Left renal pelvis (tissue), 4 donors: ENCODE measurements at places on chromosomes 2 and 18.
A peak's percentile ranks its signal among the peaks of the same experiment; 100 is the strongest.

DNA sequence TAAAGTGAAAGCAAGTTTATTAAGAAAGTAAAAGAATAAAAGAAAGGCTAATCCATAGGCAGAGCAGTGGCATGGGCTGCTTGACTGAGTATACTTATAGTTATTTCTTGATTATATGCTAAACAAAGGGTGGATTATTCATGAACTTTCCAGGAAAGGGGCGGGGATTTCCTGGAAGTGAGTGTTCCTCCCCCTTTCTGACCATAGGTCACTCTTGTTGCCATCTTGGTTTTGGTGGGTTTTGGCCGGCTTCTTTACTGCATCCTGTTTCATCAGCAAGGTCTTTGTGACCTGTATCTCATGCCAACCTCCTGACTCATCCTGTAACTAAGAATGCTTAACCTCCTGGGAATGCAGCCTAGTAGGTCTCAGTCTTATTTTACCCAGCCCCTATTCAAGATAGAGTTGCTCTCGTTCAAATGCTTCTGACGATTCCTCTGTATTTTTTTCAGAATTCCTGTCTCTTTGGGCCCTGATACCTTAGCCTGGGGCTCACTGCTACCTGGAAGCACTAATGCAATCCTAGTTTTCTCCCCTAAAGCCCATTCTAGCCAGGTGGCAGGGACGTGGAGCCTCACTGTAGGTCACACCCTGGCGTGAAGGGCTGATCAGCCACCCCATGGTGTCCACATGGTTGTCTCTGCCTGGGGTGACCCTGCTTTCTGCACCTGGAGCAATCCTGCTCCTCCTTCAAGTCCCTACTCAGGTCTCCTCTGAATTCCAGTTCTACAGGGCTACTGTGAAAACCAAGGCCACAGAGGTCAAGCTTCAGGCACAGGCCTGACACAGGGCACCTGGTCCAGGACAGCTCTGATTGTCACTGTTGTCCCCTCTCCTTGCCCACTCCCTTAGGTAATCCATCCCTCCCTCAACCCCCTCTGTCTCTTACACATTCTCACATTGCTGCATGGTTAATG, 6.0 kb upstream of the SLC35F6 start:
- DNase-seq, result no peak

DNA sequence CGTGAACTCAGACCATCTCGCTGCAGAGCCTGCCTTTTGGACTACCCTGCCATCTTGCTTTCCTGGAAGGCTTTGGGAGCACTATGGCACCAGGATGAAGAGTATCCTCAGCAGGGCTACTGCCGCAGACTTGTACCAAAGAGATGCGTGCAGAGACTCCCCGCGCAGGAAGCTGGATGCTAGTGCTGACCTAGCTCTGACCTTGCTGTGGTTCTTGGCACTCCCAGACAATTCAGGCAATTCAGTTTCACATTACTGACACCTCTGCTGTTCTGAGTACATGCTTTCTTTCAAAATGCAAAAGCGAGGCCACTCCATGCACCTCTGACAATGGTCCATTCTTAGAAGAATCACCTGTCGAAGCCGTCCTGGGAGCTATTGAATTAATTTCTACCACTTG, 251.5 kb upstream of the MEX3C start:
- no peak for DNase-seq

GRCh38 chr2:237786936-237787335, 11.6 kb upstream of the RBM44 start:
- no peak for DNase-seq

DNA sequence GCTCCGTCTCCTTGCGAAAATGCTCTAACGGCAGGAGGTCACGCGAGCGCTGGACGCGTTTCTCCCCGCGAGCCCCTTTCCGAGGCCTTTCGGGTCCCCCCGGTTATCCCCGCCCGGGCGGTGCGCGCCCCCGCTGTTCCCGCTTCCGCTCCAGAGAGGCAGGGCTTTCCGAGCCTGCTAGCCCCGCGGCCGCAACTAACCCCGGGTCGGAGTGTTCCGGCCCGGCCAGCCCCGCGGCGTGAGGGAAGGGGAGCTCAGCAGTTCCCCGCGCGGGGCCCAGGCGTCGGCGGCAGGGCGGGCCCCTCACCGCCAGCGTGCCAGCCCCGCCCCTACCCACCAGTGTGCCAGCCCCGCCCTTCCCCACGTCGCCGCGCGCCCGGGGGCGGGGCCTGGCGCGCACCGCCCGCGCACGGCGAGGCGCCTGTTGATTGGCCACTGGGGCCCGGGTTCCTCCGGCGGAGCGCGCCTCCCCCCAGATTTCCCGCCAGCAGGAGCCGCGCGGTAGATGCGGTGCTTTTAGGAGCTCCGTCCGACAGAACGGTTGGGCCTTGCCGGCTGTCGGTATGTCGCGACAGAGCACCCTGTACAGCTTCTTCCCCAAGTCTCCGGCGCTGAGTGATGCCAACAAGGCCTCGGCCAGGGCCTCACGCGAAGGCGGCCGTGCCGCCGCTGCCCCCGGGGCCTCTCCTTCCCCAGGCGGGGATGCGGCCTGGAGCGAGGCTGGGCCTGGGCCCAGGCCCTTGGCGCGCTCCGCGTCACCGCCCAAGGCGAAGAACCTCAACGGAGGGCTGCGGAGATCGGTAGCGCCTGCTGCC, at the start of gene MSH6:
Gene MSH6, plus strand, starts transcription at position 475 of the 815 bp plus-strand sequence. Its CDS starts 89 bp downstream, at position 564.
- DNase-seq, result peak; percentile 84
